HFFc6 (cell line): ENCODE measurements at places on chromosomes 3 and 15. TPM values are rescaled to one million over a fixed set of nuclear protein-coding genes. Genes with fewer than 3 reads are reported as not detected.

GOLGA8Q gene
- total RNA-seq, result 0.52 TPM in 1 of 2 replicates, not detected in the other

SUCLG2 gene
- total RNA-seq, result 50.2 to 72.4 TPM (median 51.5 TPM) in 3 replicates

PEX11A gene
- 2.9 to 4.9 TPM (median 4.6 TPM) in 3 replicates for total RNA-seq

GRCh38 chr3:14124223-14124614, 451 bp downstream of the CHCHD4 start:
- peaks cover 28% of the 10 kb centered on the region for H3K36me3 ChIP-seq
- peak overlapping the region; percentile 100 for H3K4me3 ChIP-seq
- peak overlapping the region; percentile 86 for H3K27ac ChIP-seq
- H3K4me1 ChIP-seq, result peaks cover 38% of the 10 kb centered on the region
- H3K27me3 ChIP-seq, result peaks cover 3% of the 10 kb centered on the region; the same call in 1 of the 2 replicates

DNA sequence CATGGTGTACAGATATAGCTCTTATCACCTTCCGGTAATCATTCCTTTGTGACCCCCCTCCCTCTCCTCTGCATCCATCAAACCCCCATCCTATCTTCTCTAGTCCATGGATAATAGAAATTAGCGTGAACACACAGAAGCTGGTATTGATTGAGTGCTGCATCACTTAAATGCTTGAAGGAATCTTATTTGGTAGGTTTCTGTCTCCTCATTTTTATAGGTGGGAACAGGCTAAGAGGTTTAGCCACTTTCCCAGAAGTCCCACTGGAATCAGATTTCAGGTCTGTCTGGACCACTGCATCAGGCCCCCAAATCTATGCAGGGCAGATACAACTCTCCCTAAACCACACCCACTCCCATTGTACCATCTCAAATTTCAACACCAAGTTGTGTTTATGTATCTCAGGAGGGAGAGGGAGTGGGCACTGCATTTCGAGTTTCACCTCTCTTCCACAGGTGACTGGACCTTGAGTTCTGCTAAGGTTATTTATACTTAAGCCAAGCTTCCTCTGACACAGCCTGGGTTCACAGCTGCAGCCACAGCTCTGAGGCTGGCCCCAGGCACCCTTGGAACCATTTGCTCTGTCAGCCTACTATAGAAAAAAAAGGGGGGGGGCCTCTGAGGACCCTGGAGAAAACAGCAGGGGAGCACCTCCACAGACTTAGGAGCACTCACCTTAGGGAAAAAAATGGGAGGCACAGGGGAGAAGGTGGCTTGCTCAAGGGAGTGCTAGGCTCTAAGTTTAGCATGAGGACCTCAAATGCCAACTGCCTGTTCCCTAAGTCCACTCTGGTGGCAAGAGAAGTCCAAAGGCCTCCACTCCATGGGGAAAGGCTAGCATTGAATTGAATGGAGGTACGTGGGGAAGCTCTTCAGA, 2.1 kb upstream of the NMB start:
- DNase-seq, result no peak
- H3K36me3 ChIP-seq, result peaks cover 5% of the 10 kb centered on the region; the same call in 1 of the 2 replicates
- no peaks in the 10 kb centered on the region; the same call in 1 of the 2 replicates for H3K27me3 ChIP-seq
- H3K4me3 ChIP-seq, result no peak overlapping the region
- no peak overlapping the region; the same call in 1 of the 2 replicates for H3K27ac ChIP-seq
- peaks cover 30% of the 10 kb centered on the region for H3K4me1 ChIP-seq

GRCh38 chr15:48458876-48459275, 127.6 kb downstream of the DUT start:
- peaks cover 86% of the 10 kb centered on the region for H3K36me3 ChIP-seq
- H3K27me3 ChIP-seq, result peaks cover 17% of the 10 kb centered on the region
- DNase-seq, result no peak
- peaks cover 92% of the 10 kb centered on the region for H3K4me1 ChIP-seq
- peak overlapping the region; percentile 91 for H3K27ac ChIP-seq

- no peak overlapping the region for H3K27ac ChIP-seq
- H3K4me3 ChIP-seq, result no peak overlapping the region
- peaks cover 33% of the 10 kb centered on the region for H3K4me1 ChIP-seq
- no peaks in the 10 kb centered on the region for H3K36me3 ChIP-seq
Observed at GRCh38 chr15:52532427-52532826, 3.7 kb upstream of the MYO5A start.

GRCh38 chr15:88141269-88141889, 115.2 kb downstream of the NTRK3 start:
- no peak overlapping the region for H3K4me3 ChIP-seq
- no peak overlapping the region for H3K27ac ChIP-seq
- H3K36me3 ChIP-seq, result peaks cover 7% of the 10 kb centered on the region; the same call in 1 of the 2 replicates
